Cortex of kidney (tissue), 1 donor: ENCODE measurements at places on chromosomes 1 and 21.

- no peak for DNase-seq
Observed at GRCh38 chr1:162144853-162145252, 75.4 kb downstream of the NOS1AP start.

- no peak for DNase-seq
Observed at GRCh38 chr1:77143529-77144121, 75.6 kb downstream of the PIGK start.

DNA sequence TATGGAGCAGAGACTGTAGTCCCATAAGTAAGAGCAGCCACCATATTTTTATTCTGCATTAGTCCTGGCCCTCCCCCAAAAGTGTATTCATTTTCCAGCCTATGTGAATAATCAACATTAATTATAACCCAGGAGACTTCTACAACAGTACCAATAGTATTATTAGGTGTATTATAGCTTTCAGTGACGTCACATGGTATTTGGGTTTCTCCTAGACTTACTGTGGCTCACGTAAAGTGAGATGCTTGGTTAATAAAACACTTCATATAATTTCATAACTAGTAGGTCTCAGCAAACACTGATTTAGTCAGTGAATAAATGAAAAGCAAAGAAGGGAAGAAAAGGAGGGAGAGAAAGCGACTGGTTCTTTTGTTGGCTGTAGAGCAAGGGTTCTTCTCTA is 86.2 kb downstream of the ZP4 start:
- no peak for DNase-seq

DNA sequence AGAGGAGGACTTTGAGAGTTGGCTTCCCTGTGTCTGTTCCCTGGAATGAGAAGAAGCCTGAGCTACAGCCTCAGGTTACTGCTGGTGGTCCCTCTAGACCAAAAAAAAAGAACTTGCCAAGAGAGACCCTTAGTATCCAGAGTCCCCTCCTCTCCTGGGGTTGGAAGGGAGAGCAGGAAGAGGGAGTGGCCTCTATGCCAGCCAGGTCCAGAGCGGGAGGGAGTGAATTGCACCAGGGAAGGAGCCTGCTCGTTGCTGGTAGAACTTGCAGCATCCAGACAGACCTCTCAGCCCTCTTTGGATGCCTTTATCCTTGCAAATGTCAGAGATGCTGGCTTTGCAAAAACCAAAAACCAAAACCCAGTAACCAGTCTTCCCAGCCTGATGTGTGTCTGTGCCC is 491.3 kb upstream of the VAMP3 start:
- DNase-seq = no peak

- no peak for DNase-seq
Observed at GRCh38 chr1:235998812-235999211, 66.1 kb downstream of the NID1 start.

- no peak for DNase-seq
Observed at GRCh38 chr1:158045639-158046038, 52.2 kb downstream of the KIRREL1 start.

DNA sequence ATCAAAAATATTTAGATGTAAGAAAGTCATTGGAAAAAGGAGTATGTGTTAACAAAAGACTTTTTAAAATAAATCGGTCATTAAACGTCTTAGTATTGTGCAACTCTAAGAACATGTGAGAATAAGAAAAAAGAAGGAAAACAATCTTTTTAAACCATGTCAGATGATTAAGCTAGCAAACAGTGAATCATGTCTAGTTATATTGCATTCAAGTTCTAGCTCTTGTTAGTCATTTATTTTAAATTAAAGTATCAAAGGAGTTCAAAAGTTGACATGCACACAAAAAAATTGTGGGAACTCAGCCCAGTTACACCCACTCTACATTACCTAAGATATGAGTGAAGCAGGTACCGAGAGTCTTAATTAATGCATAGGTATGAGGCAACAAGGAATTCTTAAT is 9.8 kb downstream of the FRRS1 start:
- no peak for DNase-seq

GRCh38 chr1:54297596-54298283 is 97.8 kb downstream of the MRPL37 start:
- DNase-seq = no peak

DNA sequence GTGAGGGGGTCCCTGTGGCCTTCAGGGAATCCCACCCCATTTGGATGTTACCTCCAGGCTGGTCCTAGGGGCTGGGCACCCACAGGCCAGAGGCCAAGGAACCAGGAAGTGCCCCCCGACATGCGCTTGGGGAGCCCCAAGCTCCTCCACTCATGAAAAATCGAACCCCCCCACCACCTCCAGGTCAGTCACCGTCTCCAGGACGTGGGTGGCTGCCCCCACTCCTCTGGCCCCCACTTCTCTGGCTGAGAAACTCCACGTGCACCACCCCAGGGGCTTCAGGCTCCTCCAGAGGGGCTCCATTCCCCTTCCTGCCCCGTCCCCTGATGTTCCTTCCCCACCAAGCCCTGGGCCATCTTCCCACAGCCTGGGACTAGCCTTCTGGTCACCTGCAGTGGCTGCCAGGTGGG is 30.5 kb upstream of the POFUT2 start:
- DNase-seq = no peak

DNA sequence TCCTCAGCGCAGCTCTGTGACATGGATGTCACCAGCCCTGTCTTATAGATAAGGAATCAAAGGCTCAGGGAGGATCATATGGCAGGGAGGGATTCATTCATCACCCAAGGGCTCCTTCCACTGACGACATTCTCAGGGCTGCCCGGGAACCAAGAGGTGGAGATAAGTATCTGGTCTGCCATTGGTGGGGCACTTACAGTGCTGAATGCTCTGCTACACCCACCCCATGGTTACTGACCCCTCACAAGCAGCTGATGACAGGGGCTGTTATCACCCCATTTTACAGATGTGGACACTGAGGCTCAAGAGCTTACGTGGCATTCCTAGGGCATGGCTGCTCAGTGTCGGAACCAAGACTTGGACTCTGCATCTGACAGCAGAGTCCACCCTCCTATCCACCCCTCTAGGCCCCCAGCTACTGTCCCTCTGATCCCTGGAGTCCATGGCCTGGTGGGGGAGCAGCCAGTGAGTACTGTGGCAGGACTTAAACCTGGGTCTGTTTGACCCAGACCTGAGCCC is 155.1 kb downstream of the PTPRU start:
- DNase-seq = no peak

GRCh38 chr1:16348414-16349182 is 3.7 kb downstream of the FBXO42 start:
- no peak for DNase-seq

DNA sequence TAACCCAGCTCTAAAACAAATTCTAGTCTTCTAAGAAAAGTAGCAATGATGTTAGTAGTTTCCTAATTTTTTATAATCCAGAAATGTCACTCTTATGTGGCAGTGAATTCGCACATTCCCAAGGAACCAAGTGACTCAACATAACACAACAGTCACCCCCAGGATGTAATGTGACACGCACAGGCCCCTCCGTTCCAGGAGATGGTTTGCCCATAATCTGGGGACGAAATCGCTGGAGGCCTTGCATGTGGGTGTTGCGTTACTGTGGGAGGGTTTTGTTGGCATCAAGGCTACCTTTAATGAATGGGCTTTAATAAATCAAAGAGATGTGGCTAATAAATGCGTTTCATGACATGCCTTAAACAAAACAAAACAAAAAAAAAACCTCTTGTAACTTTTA is 50.9 kb downstream of the EVA1C start:
- DNase-seq = no peak

- no peak for DNase-seq
Observed at GRCh38 chr21:31221043-31221442, 123.0 kb downstream of the TIAM1 start.

DNA sequence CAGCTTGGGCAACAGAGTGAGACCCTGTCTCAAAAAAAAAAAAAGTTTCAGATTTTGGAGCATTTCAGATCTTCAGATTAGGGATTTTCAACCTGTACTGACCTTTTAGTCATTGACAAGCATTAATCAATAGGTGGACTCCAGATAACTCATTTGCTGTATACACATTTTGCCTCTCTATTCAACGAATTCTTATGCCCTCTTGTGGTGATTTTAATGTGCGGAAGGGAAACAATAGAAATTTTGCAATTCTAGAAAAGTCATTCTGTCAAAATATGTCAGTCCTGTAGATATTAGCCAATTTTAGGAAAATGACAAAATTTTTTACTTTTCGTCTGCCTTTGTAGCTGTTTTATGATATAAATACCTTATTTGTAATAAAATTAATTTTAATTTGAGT is 11.6 kb upstream of the OR2G2 start:
- DNase-seq = no peak

DNA sequence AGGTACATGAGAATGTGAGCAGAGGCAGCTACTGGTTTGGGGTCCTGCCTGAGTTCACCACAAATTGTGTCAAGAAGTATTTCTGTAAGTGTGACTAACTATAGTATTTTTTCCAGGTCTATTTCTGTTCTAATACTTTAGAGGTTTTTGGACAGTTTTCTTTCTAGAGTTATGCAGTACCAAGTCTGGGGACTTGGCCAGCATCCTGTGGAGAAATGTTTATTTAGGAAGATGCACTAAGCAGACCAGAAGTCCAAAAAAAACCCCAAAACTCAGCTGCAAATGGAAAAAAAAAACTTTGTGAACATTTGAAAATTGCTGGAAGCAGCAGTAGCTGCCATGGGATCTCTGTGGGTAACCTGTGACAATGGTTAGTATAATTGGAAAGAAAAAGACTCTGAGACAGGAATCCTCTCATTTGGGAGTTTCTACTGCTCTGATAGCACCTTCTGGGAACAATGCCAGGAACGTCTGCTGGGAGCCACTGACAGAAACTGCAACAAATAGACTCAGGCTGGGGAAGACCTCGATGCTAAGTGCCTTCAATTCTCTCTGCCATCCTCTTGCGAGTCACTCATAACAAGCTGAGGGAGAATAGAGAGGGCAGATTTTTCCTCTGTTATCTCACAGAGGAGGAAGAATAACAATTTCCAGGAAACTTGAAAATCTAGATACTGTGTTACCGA is 37.6 kb downstream of the OR10R2 start:
- DNase-seq = no peak

GRCh38 chr1:932776-933602 is 9.3 kb downstream of the SAMD11 start:
- no peak for DNase-seq

DNA sequence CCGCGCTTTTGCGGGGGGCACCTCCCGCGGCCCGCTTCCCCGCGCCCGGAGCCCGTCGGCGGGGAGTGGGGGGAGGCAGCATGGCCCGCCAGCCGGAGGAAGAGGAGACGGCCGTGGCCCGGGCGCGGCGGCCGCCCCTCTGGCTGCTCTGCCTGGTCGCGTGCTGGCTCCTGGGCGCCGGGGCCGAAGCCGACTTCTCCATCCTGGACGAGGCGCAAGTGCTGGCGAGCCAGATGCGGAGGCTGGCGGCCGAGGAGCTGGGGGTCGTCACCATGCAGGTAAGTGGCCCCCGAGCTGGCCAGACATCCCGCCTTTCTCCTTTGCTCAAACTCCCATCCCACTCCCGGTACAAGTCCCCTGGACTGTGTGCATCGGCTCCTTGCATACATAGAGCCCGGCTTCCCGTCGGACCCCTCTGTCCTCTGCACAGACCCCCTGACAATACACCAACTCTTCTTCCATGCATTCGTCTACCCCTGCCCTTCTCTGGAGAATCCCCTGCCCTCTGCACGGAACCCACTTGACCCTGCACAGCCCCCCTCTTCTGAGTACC is 812 bp downstream of the CACHD1 start:
- DNase-seq = no peak
